ENCODE measurements at places on chromosomes 1 and 21. TPM values are rescaled to one million over a fixed set of nuclear protein-coding genes. Genes with fewer than 3 reads are reported as not detected.
A peak's percentile ranks its signal among the peaks of the same experiment; 100 is the strongest.

DNA sequence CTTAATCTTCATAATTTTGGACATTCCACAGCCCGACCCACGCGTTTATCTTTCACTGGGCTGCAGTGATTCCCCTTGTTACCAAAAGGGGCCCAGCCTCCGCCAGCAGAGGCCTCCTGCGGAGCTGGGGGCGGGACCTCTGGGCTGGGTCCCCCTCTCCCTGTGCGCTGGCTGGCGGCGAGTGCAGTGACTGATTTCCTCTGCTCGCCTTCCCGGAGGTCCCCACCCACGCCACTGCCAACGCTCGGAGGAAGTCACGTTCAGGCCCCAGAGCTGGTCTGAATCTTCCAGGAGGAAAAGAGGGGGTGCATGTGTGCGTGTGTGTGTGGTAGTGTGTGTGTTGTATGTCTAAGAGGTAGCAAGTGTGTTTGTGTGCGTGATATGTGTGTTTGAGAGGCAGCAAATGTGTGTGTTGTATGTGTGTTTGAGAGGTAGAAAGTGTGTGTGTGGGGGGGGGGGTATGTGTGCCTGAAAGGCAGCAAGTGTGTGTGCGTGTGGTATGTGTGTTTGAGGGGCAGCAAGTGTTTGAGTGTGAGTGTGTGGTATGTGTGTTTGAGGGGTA is 35.0 kb upstream of the JAK1 start:
- no peak overlapping the region for H3K27ac ChIP-seq
- H3K4me1 ChIP-seq = no peaks in the 10 kb centered on the region
- no peaks in the 10 kb centered on the region for H3K36me3 ChIP-seq
- no peak overlapping the region for H3K4me3 ChIP-seq
- no peak for DNase-seq

DNA sequence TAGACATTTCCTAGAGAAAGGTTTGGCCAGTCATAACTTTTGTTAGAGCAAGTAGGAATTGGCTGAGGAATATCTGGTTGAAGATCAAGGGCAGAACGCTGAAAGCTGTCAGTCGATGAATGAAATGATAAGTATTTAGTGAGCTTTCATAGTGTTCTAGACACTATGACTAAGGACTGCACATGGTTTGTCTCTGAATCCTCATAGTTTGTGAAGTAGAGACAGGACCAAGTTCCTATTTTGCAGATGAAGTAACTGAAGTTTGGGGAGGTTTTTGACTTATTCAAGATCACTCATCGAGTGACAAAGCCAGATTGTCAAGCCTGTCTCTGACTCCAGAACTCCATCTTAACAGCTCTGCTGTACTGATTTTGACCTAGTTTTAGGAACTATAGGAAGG is 4.7 kb downstream of the ELOA start:
- no peaks in the 10 kb centered on the region for H3K36me3 ChIP-seq
- no peak overlapping the region for H3K4me3 ChIP-seq
- no peak for DNase-seq
- H3K27me3 ChIP-seq = no peaks in the 10 kb centered on the region

KRTAP13-2 gene
- not detected for total RNA-seq

GRCh38 chr1:89873770-89874169 is 52.9 kb downstream of the LRRC8D start:
- no peak overlapping the region for H3K27ac ChIP-seq
- H3K4me3 ChIP-seq = no peak overlapping the region

DNA sequence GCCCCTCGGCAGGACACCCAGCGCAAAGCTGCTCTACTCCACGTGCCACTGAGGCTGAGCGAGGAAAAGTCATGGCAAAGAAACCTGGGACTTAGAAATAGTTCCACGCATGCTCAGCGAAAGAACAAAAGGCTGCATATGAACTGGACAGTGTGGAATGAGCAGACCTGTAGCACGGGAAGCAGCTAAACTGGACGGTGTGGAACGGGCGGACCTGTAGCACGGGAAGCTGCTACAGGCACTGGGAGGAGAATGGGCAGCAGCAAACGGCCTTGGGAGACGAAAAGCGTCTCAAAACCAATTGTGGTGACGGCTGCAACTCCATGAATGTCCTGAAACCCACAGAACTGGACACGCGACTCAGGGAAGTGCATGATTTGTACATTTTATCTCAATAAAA is 15.6 kb downstream of the SSU72 start:
- no peaks in the 10 kb centered on the region for H3K4me1 ChIP-seq
- no peak for DNase-seq
- H3K36me3 ChIP-seq = no peaks in the 10 kb centered on the region
- no peak overlapping the region for H3K4me3 ChIP-seq
- no peak overlapping the region for H3K27ac ChIP-seq
- H3K27me3 ChIP-seq = no peaks in the 10 kb centered on the region

GRCh38 chr1:193070942-193071341 is 11.5 kb downstream of the RO60 start:
- no peaks in the 10 kb centered on the region for H3K36me3 ChIP-seq
- no peak for DNase-seq
- no peaks in the 10 kb centered on the region for H3K4me1 ChIP-seq
- H3K4me3 ChIP-seq = no peak overlapping the region
- no peaks in the 10 kb centered on the region for H3K27me3 ChIP-seq

DNA sequence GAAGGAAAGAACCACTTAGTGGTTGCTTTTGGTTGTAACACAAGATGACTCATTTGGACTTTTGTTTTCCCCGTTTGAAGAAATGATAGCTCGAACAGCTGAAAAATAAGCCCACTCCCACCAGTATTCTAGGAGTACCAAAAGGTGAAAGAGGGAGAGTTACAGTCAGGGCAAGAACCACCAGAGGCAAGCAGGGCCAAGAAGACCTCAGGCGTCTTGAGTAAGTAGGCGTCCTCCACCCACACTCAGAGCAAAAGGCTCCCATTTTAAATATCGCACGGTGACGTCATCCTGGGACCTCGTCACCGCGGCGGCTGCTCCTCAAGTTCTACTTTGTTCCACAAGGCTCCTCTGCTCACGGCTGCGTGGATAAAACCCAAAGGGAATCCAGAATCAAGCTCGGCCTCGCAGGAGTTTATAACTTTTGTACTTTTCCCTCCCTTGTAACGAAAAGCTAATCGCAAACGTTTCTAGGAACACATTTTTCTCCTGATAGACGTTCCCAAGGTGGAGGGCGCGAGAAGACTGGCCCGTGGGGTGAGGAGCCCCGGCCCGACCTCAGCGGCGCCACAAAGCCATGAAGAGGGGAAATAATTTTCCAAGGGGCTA is 1.2 kb downstream of the BTG3 start:
- no peaks in the 10 kb centered on the region for H3K27me3 ChIP-seq
- H3K4me1 ChIP-seq = 0 out of 2 replicates have a peak, but pooled peaks cover 8% of the 10 kb centered on the region
- no peaks in the 10 kb centered on the region for H3K36me3 ChIP-seq
- H3K27ac ChIP-seq = peak overlapping the region; percentile 99
- H3K4me3 ChIP-seq = peak overlapping the region; percentile 90
- peak; percentile 77 for DNase-seq

GRCh38 chr1:29629401-29629800 is 393.1 kb downstream of the PTPRU start:
- H3K27ac ChIP-seq = no peak overlapping the region
- no peaks in the 10 kb centered on the region for H3K4me1 ChIP-seq
- H3K4me3 ChIP-seq = no peak overlapping the region
- DNase-seq = no peak

HSPA6 gene
- 0.60 TPM for total RNA-seq

RNF223 gene
- total RNA-seq = 0.56 TPM

GBP6 gene
- total RNA-seq = not detected

FALEC gene
- 0.63 TPM for total RNA-seq

- no peak overlapping the region for H3K27ac ChIP-seq
- H3K27me3 ChIP-seq = no peaks in the 10 kb centered on the region
- no peaks in the 10 kb centered on the region for H3K36me3 ChIP-seq
- no peak overlapping the region for H3K4me3 ChIP-seq
- no peak for DNase-seq
- H3K4me1 ChIP-seq = peaks cover 33% of the 10 kb centered on the region
Measured at GRCh38 chr1:200658037-200658818, 11.5 kb downstream of the DDX59 start.

TRAF3IP3 gene
- not detected for total RNA-seq

SELENOF gene
- 166 TPM for total RNA-seq

DNA sequence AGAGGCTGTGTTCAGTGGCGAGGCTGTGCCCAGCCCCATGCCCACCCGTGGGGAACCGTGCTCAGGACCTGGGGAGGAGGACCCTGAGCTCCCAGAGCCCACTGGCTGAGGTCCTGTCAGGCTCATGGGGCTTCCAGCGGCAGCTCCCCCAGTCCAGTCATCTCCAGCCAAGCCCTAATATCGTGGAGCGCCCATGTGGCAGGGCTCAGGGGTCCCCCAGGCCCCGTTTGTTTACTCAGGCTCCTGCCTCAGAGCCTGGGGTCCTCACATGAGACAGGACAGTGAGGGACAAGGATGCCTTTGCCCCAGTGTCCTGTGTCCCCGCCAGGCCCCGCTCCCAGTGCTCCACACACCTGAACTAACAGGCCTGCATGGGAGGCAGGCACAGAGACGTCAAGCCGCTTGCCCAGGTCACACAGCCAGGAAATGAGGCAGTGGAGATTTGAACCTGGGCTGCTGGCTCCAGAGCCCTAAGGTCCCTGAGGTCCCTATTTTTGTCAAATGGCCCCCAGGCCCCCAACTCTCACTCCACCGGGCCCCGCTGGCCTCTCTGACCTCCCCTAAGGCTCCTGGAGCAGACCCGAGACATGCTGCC is 100.7 kb upstream of the ACTRT2 start:
- H3K27ac ChIP-seq = no peak overlapping the region
- H3K4me1 ChIP-seq = no peaks in the 10 kb centered on the region
- H3K36me3 ChIP-seq = no peaks in the 10 kb centered on the region
- DNase-seq = no peak
- H3K4me3 ChIP-seq = no peak overlapping the region
- no peaks in the 10 kb centered on the region for H3K27me3 ChIP-seq

- no peak overlapping the region for H3K4me3 ChIP-seq
- DNase-seq = no peak
- H3K36me3 ChIP-seq = no peaks in the 10 kb centered on the region
- H3K4me1 ChIP-seq = no peaks in the 10 kb centered on the region
- no peaks in the 10 kb centered on the region for H3K27me3 ChIP-seq
Measured at GRCh38 chr1:86140281-86140880, 16.2 kb downstream of the COL24A1 start.

DNA sequence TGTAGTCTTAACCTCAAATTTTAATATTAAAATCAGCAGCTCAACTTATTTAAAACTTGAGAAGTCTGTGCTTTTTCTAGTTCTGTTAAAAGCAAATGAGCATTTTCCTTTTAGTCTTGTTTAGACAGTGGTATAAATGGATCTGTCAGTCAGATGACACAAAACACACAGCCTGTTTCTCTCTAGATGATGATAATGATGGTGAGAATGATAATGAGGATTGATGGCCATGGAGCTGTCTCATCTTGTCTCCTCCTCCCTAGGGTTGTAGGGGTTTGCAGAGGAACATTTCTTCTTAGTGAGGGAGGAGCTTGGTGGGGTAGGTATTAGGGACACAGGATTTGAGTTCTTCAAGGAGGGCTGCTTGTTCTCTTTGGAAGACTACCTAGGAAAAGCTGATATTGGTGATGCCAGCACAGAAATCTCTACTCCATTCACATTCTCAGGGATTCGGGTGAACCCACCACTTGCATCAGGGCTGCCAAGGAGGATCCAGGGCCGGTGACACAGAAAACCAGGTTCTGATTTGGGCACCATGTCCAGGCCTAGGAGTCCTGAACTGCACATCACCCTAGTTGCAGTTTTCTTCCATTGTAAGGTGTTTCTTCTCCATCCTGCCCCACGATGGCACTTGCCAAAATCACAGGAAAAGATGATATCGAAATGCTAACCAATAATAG is 147.6 kb downstream of the RHOU start:
- H3K4me3 ChIP-seq = no peak overlapping the region
- no peak for DNase-seq
- H3K4me1 ChIP-seq = no peaks in the 10 kb centered on the region
- H3K36me3 ChIP-seq = no peaks in the 10 kb centered on the region
- H3K27ac ChIP-seq = no peak overlapping the region

- no peaks in the 10 kb centered on the region for H3K36me3 ChIP-seq
- no peak overlapping the region for H3K27ac ChIP-seq
- DNase-seq = no peak
- H3K27me3 ChIP-seq = no peaks in the 10 kb centered on the region
- no peak overlapping the region for H3K4me3 ChIP-seq
Measured at GRCh38 chr1:241603731-241604245, 36.4 kb downstream of the CHML start.

- H3K36me3 ChIP-seq = no peaks in the 10 kb centered on the region
- DNase-seq = peak; percentile 63
- H3K4me3 ChIP-seq = no peak overlapping the region
Measured at GRCh38 chr1:225962440-225962975, 21.5 kb upstream of the LEFTY2 start.

DNA sequence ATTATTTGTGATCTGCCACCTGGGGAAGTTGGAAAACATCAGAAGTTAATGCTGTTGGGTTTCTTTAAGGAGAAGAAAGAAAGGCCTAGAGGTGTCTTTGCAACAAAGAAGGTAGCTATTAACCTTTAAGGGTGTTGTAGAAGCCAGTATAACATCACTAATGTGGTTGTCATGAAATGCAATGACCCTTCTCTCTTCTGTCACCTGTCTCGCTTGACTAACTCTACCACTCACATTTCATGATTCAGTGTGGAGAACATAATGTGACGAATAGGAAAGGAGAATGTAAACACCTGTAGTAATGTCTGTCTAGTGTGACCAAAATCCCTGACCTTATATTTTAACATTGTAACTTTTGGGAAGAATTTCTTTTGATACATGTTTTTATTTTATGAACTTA is 211.7 kb upstream of the UBE2U start:
- H3K36me3 ChIP-seq = no peaks in the 10 kb centered on the region
- H3K27ac ChIP-seq = no peak overlapping the region
- no peak for DNase-seq
- H3K4me1 ChIP-seq = no peaks in the 10 kb centered on the region
- no peak overlapping the region for H3K4me3 ChIP-seq

- peak; percentile 67 for DNase-seq
- H3K4me1 ChIP-seq = no peaks in the 10 kb centered on the region
- no peak overlapping the region for H3K27ac ChIP-seq
- H3K36me3 ChIP-seq = no peaks in the 10 kb centered on the region
- H3K27me3 ChIP-seq = no peaks in the 10 kb centered on the region
Measured at GRCh38 chr1:152495066-152495675, 15.4 kb upstream of the LCE5A start.

- no peak overlapping the region for H3K27ac ChIP-seq
- H3K36me3 ChIP-seq = peaks cover 5% of the 10 kb centered on the region
- no peaks in the 10 kb centered on the region for H3K27me3 ChIP-seq
- DNase-seq = no peak
Measured at GRCh38 chr1:45612941-45613579, 10.8 kb downstream of the CCDC17 start.

DNA sequence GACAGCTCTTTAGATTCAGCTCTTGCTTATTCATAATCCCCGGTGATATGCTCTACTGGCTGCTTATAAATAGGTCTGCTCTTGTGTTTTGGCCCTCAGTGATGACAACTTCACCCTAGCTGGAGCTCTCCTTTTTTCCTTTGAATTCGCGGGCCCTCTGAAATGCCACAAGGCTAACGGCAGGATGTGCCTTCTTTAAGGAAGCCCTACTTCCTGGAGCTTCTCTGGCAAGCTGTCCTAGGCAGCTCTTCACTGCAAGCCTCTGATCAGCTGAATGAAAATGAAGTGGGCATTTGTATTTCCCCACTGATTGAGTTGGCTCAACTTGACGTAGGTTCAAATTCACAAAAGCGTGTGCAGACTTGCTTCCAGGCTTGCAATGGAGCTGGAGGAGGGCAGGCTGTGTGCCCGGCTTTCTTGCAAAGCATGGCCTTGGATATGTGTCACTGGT is 22.2 kb downstream of the SGIP1 start:
- DNase-seq = no peak
- H3K36me3 ChIP-seq = no peaks in the 10 kb centered on the region
- no peaks in the 10 kb centered on the region for H3K4me1 ChIP-seq
- no peak overlapping the region for H3K4me3 ChIP-seq
